A549 treated with dexamethasone at 1 μM for 4 hours (cell line): ENCODE measurements at places on chromosomes 11 and 22. TPM values are rescaled to one million over a fixed set of nuclear protein-coding genes. Genes with fewer than 3 reads are reported as not detected.

HBE1 gene
- total RNA-seq, result 0.09 to 0.19 TPM (median 0.11 TPM) in 4 of 5 replicates, not detected in the other

PRODH gene
- 0.78 to 1.9 TPM (median 1.7 TPM) in 5 replicates for total RNA-seq

CAPN5 gene
- total RNA-seq, result 6.3 to 10.0 TPM (median 8.6 TPM) in 5 replicates

FUT4 gene
- total RNA-seq, result 2.4 to 3.0 TPM (median 2.9 TPM) in 5 replicates

GRIA4 gene
- not detected in 5 replicates for total RNA-seq

SLC15A3 gene
- total RNA-seq, result 0.09 TPM in 1 of 5 replicates, not detected in the others

BRMS1 gene
- 76.8 to 96.5 TPM (median 84.8 TPM) in 5 replicates for total RNA-seq

SLC3A2 gene
- total RNA-seq, result 823 to 905 TPM (median 883 TPM) in 5 replicates

CARD16 gene
- not detected in 5 replicates for total RNA-seq

CD6 gene
- 0.05 to 0.41 TPM (median 0.11 TPM) in 5 replicates for total RNA-seq

CBLIF gene
- not detected in 5 replicates for total RNA-seq

CARD18 gene
- total RNA-seq, result not detected in 5 replicates

RASL10A gene
- total RNA-seq, result 0.11 to 0.25 TPM (median 0.19 TPM) in 5 replicates

KRTAP5-2 gene
- not detected in 5 replicates for total RNA-seq

PRSS23 gene
- total RNA-seq, result 350 to 444 TPM (median 402 TPM) in 5 replicates

OR8H3 gene
- total RNA-seq, result not detected in 5 replicates

PRR14L gene
- 6.1 to 9.7 TPM (median 8.1 TPM) in 5 replicates for total RNA-seq

TEX12 gene
- not detected in 5 replicates for total RNA-seq

PNPLA3 gene
- total RNA-seq, result 0.59 to 1.1 TPM (median 0.81 TPM) in 5 replicates

PRDM10 gene
- 1.0 to 2.0 TPM (median 1.8 TPM) in 5 replicates for total RNA-seq

SLC25A18 gene
- 0.51 to 0.93 TPM (median 0.82 TPM) in 5 replicates for total RNA-seq

ACTN3 gene
- total RNA-seq, result 0.04 to 0.06 TPM (median 0.04 TPM) in 4 of 5 replicates, not detected in the other

SCGB1A1 gene
- 0.27 to 0.32 TPM in 2 of 5 replicates, not detected in the others for total RNA-seq

ASPHD2 gene
- 1.5 to 2.0 TPM (median 1.7 TPM) in 5 replicates for total RNA-seq

PYGM gene
- total RNA-seq, result 0.17 to 0.69 TPM (median 0.39 TPM) in 5 replicates

GRM5 gene
- not detected in 5 replicates for total RNA-seq

OR56A1 gene
- total RNA-seq, result not detected in 5 replicates

OVOL1 gene
- 0.05 to 0.12 TPM (median 0.08 TPM) in 5 replicates for total RNA-seq

SCYL1 gene
- 42.4 to 62.3 TPM (median 60.2 TPM) in 5 replicates for total RNA-seq

P4HA3 gene
- total RNA-seq, result 38.4 to 63.0 TPM (median 47.6 TPM) in 5 replicates

CCDC87 gene
- total RNA-seq, result 0.39 to 0.75 TPM (median 0.55 TPM) in 5 replicates

NLRP14 gene
- not detected in 5 replicates for total RNA-seq

MPPED1 gene
- not detected in 5 replicates for total RNA-seq

APOA5 gene
- 0.05 TPM in 1 of 5 replicates, not detected in the others for total RNA-seq

GGT1 gene
- total RNA-seq, result 85.7 to 110 TPM (median 107 TPM) in 5 replicates

RIBC2 gene
- 1.8 to 2.0 TPM (median 1.9 TPM) in 5 replicates for total RNA-seq

MRPL48 gene
- 46.0 to 60.4 TPM (median 46.6 TPM) in 5 replicates for total RNA-seq

MFNG gene
- total RNA-seq, result 0.79 to 1.7 TPM (median 1.2 TPM) in 5 replicates

MPZL3 gene
- 0.28 to 0.52 TPM (median 0.45 TPM) in 5 replicates for total RNA-seq

TRPM5 gene
- not detected in 5 replicates for total RNA-seq

RIC3 gene
- 1.1 to 2.3 TPM (median 2.0 TPM) in 5 replicates for total RNA-seq

NUP160 gene
- 27.0 to 35.5 TPM (median 33.0 TPM) in 5 replicates for total RNA-seq

MN1 gene
- 2.9 to 4.4 TPM (median 3.8 TPM) in 5 replicates for total RNA-seq

DEPDC7 gene
- 6.8 to 7.8 TPM (median 7.0 TPM) in 5 replicates for total RNA-seq

OR51E2 gene
- total RNA-seq, result not detected in 5 replicates
